ENCODE measurements at places on chromosomes 12 and 14.

GRCh38 chr12:94172973-94173372 lies 24.6 kb downstream of the PLXNC1 start:
- no peak for DNase-seq

DNA sequence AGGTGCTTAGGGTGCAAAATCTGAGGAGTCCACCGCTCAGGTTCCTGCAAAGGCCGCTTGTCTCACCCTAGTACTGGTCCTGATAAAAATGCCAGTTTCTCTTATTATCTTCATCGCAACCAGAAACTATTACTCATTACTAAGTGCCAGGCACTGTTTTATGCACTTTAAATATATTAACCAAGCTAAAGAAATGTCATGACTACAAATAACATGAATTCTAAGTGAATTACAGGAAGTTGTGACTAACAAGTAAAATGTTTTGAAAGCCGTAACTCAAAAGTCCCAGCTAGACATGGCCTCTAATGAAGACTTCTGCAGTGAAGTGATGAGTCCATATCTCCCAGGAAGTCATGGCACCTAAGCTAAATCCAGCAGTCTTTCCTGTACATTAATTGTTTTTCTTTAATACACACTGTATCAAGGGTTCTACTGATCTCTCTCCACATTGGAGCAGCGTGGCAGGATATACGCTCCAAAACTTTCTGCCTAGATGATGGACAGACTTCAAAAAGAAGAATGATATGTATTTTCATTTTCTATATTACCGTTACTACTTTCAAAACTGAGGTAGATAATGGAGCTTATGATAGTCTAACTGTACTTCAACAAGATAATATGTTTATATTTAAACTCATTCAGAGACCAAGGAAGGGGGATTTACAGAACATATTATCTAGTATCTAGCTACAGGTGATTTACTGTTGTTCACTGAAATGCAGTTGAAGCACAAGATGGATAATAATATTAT lies 117.3 kb upstream of the ARID2 start:
- no peak for DNase-seq

DNA sequence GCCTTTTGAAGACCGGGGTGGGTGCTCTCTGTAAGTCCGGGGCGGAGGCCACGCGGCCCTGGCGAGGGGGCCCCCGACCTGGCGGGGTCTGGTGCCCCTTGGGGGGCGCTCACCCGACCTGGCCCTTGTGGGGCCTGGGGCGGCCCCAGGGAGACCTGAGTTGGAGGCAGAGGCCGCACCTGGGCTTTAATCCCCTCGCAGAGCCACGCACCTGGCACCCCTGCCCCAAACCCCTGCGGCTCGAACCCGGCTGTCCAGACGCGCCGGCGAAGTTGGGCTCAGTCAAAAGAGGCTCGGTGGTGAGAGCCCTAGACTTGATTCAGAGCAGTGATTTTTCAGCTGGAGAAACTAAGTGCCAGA lies 267 bp downstream of the CFAP251 start:
- DNase-seq, result no peak

DNA sequence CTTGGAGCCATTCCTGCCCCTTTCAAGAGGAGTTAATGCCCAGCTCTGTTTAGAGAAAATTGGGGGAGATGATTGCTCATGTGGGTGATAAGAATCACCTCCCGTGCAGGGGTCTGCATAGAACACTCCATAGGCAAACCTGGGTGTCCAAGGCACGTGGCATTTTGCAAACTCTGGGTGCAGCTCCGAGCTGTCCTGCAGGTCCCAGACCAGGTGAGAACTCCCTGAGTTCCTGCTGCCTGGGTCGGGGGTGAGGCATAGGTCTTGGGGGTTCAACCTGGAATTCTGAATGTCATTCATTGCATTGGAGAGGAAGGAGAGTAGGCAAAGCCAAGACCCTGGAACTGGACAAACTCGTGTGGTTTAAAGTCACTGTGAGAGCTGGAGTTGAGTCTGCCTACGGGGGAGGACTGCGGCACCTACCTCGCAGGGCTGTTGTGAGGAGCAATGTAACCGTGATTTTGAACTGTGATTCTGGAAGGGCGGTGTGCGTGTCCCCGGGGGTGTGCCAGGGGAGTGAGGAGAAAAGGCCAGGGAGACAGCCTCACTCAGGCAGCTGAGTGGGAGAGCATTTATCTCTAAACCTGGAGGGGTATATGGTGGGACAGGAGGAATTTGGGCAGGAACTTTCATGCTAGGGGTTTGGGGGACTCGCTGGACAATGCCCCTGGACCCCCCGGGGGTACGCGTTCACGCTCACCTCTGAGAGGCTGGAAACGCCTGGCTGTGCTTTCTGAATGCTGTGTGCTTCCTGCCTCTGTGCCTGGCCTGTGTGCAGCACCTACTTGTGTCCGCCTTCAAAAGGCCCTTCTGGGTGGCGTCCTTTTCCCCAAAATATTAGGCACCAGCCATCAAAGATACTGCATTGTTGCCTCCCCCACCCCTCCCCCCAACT lies 30.4 kb downstream of the MEG3 start:
- DNase-seq, result no peak

GRCh38 chr12:89389755-89390661 lies 37.7 kb upstream of the DUSP6 start:
- DNase-seq, result no peak

GRCh38 chr12:25518512-25518911 lies 34.6 kb downstream of the LMNTD1 start:
- no peak for DNase-seq

DNA sequence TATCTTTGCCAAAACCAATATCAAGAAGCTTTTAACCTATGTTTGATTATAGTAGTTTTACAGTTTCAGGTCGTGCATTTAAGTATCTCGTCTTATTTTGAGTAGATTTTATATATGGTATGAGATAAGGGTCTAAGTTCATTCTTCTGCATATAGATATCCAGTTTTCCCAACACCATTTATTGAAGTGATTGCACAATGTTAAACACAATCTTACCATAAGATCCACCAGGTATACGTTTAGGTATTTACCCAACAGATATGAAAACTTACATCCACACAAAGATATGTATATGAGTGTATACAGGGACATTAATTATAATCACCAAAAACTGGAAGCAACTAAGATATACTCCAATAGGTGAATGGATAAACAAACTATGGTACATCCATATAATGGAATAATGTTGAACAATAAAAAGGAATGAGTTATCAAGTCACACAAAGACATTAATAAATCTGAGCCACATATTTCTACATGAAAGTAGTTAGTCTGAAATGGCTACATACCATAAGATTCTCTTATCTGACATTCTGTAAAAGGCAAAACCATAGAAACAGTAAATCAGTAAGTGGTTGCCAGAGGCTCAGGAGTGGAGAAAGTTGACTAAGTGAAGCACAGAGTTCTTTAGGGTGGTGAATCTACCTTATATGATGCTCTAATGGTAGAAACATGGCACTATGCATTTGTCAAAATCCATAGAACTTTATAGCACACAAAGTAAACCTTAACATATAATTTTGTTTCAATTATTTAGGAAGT lies 222.6 kb downstream of the NUAK1 start:
- DNase-seq, result no peak

- no peak for DNase-seq
Observed at GRCh38 chr12:79618848-79619404, 71.8 kb downstream of the PAWR start.

All from NCI-H446 (cell line).